T-helper 2 cell treated with Interferon-gamma antibody and Interleukin-4, amounts not matched to agents 5 μg/mL and 100 μg/mL, for 36 hours (primary cell): ENCODE measurements at places on chromosomes 2 and 18.

- DNase-seq, result no peak
Measured at GRCh38 chr2:190618030-190618429, 30.9 kb upstream of the NAB1 start.

DNA sequence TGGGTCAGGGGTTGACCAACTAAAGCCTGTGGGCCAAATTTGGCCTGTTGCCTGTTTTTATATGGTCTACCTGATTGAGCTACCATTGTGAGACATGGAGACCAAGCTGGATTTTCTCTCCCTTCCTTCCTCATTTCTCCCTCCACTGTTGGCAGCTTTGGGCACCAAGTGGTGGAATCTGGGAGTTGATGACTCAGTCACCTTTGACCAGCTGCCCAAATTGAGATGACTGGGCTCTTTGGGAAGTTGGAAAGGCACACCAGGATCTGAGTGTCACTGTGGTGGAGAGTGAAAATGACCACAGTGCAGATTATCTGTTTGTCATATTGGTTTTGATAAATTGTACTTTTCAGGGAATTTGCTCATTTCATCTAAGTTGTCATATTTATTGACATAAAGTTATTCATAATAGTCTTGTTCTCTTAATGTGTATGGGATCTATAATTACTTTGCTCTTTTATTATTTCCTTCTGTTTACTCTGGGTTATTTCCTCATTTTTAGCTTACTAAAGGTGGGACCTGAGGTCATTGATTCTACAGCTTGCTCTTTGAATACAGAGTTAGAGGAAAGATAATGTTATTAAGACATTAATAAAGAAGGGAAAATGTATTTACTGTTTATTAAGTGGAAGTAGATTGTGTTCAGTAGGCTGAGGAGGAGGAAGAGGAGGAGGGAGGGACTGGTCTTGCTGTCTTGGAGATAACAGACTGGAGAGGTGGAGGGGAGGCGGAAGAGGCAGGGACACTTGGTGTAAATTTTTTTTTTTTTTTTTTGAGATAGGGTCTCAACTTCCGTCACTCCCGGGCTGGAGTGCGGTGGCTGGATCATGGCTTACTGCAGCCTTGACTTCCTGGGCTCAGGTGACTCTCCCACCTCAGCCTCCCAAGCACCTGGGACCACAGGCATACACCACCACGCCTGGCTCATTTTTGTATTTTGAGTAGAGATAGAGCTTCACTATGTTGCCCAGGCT lies 31.8 kb downstream of the AGFG1 start:
- no peak for DNase-seq

- DNase-seq, result no peak
Measured at GRCh38 chr18:47718646-47719045, 211.8 kb downstream of the SMAD2 start.

DNA sequence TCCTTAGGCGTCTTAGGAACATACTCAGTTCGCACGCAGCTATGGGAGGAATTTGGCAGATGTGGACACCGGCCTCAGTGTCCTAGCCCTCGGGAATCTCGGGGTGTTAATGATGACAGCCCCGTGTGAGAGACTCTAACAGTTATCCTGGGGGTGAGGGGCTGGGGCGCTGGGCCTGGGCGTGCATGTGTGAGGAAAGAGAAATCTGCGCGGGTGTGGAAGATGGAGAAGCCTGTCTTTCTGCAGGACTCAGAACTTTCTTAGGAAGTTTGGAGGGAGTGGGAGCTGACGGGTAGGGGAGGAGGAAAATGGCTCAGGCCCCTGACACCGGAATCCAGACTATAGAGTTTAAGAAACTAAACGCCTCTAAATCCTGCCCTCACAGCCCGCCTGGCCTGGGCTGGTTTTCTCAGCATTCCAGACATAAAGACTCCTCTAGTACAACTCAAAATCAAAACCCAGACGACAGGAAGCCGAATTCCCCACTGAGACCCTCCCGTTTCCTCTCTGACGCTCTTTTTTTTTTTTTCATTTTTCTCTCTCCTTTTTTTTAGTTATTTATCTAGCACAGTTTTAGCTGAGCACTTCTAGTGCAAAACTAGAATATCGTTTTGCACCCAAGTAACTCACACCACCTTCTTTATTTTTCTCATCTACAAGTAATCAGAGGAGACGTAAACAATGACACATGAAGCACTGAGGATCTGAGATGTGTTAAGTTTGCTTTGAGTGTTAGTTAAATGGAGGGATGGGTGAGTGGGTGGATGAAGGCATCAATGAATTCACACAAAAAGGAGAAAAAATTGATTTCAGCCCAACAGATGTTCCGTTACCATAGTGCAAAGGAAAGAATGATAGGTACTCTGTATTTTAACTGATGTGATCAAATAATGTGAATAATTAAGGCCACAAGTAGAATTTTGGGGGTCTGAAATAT lies 1.2 kb upstream of the HAAO start:
- DNase-seq, result no peak

DNA sequence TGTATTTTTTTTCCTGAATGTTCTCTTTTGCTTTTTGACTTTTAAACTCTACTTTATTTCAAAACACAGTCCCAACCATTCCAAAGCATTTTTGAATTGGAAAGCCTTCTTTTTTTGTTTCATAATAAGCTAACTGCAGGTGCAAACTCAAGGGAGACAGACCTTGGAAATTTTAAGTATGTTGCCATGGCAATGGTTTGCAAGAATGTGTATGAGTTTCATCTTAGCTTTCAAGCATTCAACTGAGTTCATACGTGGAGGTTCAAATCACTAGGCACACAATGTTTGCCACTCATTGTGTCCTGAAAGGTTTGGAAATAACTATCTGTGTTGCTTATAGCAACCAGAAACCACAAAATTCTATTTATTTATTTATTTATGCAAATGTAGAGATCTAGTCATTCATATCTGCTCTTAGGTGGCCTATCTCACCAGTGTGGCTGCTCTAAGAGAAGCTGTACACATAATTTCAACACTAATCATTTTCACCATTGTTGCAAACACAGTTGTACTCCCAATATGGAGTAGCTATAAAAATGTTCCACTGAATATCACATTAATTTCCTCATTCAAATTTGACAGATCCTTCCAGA lies 805.7 kb upstream of the FSHR start:
- no peak for DNase-seq

GRCh38 chr2:33729353-33729752 lies 130.3 kb upstream of the FAM98A start:
- no peak for DNase-seq

- no peak for DNase-seq
Measured at GRCh38 chr2:45859682-45860081, 208.2 kb downstream of the PRKCE start.

DNA sequence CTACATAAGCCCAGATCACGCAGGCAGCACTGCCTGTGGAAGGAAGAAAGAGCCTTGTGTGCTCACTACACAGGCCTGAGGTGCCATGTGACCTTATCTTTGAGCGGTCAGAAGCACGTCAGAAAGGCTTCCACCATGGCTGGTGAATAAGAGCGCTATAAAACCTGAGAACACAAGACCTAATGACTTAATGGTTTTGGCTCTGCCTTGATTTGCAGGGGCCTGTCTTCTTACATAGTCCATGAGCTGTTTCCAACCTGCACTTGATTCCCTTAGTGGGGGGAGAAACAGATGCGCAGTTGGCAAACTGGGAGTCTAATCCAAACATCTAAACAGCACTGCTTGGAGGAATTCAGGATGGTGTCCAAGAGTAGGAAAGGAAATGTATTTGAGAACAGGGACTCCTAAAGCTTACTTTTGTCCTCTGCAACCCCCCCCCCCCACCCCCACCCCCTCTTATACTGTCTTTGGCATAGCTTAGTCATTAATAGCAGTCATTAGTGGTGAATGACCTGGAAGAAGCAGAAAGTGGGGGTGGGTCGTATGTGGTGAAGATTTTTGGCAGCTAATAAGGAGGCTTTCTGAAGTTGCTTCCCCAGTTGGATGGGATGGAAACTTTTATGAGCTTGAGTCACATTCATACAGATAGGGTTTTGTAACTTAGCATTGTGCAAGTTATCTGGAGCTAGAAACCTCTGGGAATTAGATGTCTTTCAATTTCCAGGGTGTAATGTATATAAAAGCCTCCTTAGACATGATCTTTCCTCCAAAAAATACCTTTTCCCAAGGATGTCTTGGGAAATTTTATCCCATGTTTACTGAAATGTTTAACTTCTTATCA lies 454.1 kb downstream of the MEIS1 start:
- DNase-seq, result no peak

GRCh38 chr2:189137519-189137918 lies 42.0 kb downstream of the COL5A2 start:
- DNase-seq, result no peak

DNA sequence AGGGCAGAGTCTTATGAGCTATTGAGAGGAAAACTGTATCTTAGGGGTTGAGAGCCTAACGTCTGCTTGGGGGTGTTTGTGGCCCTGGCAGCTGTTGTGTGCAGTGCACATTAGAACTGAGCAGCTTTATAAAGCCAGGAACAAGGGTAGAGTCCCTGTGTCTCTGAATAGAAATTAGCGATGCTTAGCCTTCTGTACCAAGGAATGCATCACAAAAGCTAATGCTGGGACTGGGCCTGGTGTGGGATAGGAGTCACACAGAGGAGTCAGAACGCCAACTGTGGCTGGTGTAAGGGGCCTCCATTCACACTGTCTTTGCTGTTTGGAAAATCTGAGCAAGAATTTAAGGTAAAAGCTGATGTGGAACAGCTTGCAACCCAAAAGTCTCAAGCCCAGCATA lies 283.2 kb downstream of the SOX11 start:
- DNase-seq, result no peak
